Kidney tubule cell (primary cell): ENCODE measurements at places on chromosomes 4 and X.
A peak's percentile ranks its signal among the peaks of the same experiment; 100 is the strongest.

- no peak for DNase-seq
Measured at GRCh38 chr4:3256230-3257102, 7.5 kb downstream of the MSANTD1 start.

GRCh38 chr4:72094059-72094797 is 62.4 kb downstream of the NPFFR2 start:
- no peak for DNase-seq

- DNase-seq, result no peak
Measured at GRCh38 chr4:33543941-33544450, 2700.3 kb downstream of the ARAP2 start.

- DNase-seq, result no peak
Measured at GRCh38 chrX:78643096-78643495, 16.0 kb downstream of the RTL3 start.

GRCh38 chrX:1851527-1851926 is 236.7 kb downstream of the ASMT start:
- no peak for DNase-seq

DNA sequence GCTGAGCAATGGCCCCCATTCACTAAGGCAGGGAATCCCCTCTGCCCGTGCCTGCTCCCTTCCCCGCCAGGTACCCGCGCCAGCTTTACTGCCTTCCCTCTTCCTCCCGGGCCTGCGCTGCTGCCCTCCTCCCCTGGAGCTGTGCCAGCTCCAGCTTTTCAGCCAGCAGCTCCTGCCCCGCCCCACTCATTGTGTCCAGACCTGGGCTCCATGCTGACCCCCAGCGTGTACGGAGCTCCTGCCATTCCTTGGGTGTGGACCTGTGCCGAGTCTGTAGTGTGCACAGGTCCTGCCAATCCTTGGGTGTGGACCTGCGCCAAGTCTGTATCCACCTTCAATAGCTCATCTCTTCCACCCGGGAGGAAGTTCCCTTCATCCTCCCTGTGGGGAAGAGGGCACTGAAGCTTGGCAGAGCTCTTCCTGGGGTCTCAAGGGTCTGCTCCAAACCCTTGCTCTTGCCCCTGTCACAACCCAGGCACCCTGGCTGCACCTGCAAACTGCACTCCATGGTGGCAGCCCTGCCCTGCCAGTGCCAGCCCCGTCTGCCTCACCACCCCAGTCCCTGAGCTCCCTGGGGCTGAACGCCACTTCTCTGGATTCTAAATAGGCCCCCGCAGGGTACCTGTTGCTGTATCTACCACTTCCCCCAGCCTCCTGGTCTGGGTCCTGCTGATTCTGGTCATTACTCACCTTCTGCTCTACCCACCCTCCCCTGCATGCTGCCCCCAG is 63.9 kb downstream of the TRMT44 start:
- peak; percentile 42 for DNase-seq

DNA sequence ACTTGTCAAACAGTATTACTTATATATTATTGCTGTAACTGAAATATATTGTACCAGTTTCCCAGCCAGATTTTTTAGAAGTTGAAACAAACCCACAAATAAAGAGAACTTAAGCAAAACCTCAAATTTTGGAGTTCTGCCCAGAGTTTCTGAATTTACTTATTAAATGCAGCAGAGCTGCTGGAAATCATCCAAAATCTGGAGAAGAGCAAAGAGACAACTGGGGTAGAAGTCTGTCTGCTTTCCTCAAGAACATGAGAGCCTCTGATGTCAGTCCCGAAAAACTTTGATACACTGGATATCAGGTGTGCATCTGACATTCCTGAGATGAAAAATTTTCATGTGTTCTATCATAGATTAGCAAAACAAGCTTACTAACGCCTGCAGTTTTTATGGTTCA is 325.9 kb downstream of the NR3C2 start:
- no peak for DNase-seq

DNA sequence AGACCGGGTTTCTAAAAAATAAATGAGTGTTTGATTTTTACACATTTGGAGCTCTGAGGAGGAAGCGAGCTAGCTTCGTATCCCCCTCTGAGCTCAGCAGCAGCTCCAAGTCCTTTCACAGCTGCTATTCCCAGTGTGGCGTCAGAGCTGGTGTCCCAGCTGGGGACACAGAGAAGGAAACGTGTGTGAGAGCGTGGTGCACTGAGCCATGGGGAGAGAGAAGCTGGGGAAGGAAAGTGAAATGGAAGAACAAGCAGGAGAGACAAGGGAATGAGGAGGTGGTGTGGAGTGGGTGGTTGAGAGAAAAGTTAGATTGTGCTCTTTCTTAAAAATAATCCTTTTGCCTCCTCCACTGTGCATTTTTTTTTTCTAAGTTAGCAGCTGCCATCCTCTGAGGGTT is 79.5 kb upstream of the SLC4A4 start:
- no peak for DNase-seq

DNA sequence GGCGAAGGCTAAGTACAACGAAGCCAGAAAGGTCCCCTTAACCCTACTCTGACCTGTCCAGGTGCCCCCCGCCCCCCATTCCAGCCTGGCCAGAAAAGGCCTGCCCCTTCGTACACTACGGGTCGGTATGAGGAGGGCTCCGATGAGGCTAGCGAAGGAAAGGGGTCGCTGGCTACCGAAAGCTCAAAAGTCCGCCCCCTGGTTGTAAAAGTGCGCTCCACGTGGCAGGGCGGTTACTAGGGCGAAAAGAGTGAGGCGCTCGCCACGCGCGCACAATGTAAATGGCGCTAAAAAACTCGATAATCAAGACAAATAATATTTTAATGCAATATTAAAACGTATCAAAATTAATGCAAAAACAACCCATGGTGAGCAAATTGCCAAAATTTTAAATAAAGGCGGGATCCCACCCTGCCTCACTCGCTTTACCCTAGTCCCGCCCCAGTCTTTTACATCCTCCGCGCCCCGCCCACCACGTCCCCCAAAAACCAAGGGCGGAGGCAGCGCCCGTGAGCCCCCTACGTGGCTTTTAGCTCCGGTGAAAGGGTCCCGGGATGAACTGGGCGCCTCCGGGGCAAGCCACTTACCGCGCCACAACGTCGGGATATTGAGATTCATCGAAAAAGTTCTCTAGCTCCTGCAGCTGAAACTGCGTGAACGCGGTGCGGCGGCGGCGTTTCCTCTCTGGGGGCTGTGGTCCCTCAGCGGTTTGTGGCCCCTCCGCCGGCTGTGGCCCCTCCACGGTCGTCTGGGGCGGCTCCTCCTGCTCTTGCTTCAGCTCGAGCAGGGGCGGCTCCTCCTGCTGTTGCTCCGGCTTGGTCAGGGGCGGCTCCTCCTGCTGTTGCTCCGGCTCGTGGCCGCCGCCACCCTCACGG is 929 bp downstream of the ESX1 start:
- no peak for DNase-seq

- no peak for DNase-seq
Measured at GRCh38 chrX:14022019-14022418, 7.7 kb downstream of the GEMIN8 start.

GRCh38 chrX:42673301-42673810 is 104.6 kb downstream of the PPP1R2C start:
- DNase-seq, result peak; percentile 32

GRCh38 chrX:107014936-107015335 is 14.9 kb upstream of the MORC4 start:
- DNase-seq, result no peak

- no peak for DNase-seq
Measured at GRCh38 chr4:185190306-185190856, 13.4 kb downstream of the CFAP97 start.

GRCh38 chr4:150986085-150986484 is 29.0 kb downstream of the LRBA start:
- no peak for DNase-seq

- DNase-seq, result peak; percentile 53
Measured at GRCh38 chrX:104565791-104566680, at the start of gene IL1RAPL2. Gene IL1RAPL2 (plus strand): TSS chrX:104566199.

DNA sequence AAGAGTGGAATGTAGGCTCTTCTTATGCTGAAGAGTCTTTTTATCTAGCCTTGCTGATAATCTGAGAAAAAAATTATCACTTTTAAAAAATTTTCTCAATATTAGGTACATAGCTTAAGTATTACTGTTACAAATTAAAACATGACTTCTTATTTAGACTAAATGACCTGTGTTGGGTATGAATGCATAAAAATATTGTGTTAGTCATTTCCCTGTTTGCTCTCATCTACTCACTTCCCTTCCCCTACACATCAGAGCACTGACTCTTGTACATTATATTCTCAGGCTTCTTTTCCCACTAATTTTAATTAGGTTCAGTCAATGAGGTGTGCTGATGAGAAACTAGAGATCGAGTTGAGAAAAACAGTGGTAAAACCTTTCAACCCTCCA is 881.0 kb downstream of the PCDH18 start:
- DNase-seq, result peak; percentile 52

- DNase-seq, result no peak
Measured at GRCh38 chr4:15652841-15653240, 2.3 kb downstream of the FBXL5 start.

- DNase-seq, result peak; percentile 27
Measured at GRCh38 chrX:16869393-16870094, 618 bp downstream of the RBBP7 start.

GRCh38 chr4:139666735-139667281 is 1.2 kb downstream of the MGST2 start:
- DNase-seq, result peak; percentile 78

GRCh38 chrX:97876697-97877407 is 993.1 kb downstream of the RPA4 start:
- no peak for DNase-seq

DNA sequence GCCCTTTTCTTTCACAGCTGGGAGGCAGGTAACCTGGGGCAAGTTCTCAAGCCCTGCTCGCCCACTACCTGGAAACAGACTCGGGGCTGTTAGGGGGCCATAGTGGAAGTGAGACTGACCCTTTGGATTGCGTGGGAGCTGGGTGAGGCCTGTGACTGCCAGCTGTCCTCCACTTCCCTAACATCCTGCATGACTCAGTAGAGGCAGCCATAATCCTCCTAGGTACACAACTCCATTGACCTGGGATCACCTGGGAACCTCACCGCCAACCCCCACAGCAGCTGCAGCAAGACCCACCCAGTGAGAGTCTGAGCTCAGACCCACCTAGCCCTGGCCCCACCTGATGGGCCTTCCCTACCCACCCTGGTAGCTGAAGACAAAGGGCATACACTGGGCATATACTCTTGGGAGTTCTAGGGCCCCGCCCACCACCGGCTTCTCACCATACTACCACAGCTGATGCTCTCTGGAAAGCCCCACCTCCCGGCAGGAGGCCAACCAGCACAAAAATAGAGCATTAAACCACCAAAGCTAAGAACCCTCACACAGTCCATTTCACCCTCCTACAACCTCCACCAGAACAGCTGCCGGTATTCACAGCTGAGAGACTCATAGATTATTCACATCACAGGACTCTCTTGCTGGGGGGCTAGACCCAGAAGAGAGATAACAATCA is 61.1 kb upstream of the DCTD start:
- DNase-seq, result peak; percentile 63

DNA sequence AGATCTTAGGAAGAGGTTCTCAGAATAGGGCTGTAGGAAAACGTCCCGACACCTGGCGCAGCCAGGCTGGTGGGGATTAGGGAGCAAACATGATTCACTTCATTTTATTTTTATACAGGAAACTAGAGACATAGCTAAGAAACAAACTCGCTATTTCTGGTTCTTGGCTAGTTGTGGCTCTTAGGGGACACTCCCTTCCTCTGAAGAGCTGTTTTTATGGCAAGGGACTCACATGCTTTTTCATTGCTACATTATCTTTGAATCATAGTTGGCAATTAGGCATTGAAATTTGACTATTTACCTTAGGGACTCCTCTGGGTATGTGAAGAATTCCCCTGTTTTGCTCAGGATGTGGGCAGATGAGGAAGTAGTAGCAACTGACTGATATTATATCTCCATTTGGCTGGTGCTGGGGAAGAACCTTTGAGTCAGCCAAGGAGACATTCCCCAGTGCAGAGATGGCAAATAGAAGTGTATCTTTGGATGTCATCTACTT is 174.5 kb downstream of the SMIM20 start:
- peak; percentile 93 for DNase-seq

DNA sequence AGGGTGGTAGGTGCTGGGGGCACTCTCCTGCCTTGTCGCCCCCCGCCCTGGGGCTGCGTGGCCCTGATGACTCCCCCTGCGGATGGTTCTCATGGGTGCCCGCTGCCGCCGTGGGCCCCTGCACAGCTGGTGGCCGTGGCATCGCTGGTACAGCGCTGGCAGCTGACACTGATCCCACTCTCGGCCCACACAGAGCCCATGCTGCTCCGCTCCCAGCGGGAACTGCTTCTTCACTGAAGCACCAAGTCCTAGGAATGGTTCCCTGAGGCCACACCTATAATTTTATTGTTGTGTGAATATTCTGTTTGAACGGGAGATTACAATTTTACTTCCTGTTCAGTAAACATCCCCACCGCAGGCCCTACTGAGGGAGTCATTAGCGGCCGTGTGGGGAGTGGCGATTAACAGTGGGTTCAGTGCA is 138.6 kb upstream of the NKX1-1 start:
- DNase-seq, result no peak
